Fibroblast of skin of left biceps (primary cell): ENCODE measurements at places on chromosomes 4 and X.

GRCh38 chr4:114558446-114559020 is 40.1 kb upstream of the UGT8 start:
- no peak for DNase-seq

DNA sequence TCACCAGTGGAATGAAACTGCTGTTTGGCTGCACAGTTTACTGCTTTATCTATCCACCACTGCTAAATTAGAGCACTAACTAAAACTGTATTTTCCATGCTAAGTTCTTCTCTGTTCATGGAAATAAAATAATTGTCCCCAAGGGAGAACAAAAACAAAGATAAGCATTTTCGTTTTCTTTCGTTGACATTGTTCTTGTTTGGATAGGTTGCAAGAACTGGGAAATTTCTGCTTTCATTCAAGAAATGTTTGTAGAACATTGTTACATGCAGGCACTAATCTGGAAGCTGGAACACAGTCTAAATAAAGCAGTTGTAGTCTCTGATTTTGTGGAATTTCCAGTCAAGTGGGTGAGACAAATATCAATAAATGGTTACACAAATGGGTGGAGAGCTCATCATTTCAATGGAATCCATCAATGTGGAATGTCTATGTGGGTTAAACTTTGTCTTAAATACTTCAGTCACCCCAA is 5.8 kb upstream of the CXCL8 start:
- DNase-seq = no peak

- no peak for DNase-seq
Observed at GRCh38 chr4:84491481-84491880, 7.6 kb downstream of the NKX6-1 start.

DNA sequence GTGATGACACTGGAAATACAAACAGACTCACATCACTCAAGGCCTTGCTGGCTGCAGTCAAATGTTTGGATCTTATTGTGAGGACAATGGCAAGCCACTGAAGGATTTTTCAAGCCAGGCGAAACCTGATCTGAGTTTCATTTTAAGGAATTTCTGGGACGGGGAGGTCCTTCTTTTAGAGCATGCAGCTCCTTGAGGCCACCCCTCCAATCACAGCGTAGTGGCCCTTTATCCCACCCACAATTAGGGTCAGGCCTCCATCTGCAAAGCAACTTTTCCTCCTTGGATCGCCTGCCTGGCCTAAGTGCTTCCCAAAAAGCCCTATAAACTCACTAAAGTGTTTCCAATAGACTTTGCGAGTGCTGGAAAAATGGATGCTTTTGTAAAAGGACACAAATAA is 115.5 kb downstream of the EFHC2 start:
- DNase-seq = no peak
